Muscle of back (tissue), 13 donors: ENCODE measurements at places on chromosomes 7 and 10. TPM values are rescaled to one million over a fixed set of nuclear protein-coding genes. Genes with fewer than 3 reads are reported as not detected.

The UCN3 gene
- polyA plus RNA-seq = not detected

The HOXA10 gene
- polyA plus RNA-seq = 0.20 TPM

The SYNPO2L gene
- 148 TPM for polyA plus RNA-seq

DNA sequence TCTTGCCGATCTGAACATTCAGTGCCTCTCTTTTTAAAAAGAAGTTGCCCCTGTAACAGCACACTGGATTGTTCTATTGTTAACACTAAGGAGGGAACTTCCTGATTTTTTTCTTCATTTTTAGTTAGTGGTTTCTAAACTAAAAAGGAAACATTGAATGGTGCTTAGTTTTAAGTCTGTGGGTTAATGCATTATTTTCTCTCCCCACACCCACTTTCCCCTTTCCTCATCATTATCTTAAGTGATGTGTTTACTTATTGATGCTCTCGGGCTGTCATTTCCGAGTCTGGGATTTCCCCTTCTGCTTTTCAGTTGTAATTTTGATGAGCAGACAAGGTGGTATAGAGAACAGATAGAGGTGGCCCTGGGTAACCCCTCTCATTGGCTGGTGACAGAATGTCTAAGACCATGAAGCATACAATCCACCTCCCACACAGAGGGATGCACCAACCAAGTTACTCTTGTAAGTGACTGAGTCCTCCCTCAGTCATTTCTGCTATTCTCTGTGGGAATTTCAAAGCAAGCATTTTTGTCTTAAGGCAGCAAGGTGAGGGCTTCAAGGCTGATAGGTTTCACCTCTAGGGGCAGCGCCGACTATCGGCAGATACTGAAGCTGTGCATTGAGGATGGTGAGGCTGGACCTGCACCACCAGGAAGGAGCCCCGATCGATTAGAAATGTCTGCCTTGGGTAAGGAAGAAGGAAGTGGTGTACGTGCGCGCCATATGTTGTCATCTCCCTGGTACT, 49.5 kb downstream of the CHN2 start:
- no peak for DNase-seq

The FAM13C gene
- 33.0 TPM for polyA plus RNA-seq

DNA sequence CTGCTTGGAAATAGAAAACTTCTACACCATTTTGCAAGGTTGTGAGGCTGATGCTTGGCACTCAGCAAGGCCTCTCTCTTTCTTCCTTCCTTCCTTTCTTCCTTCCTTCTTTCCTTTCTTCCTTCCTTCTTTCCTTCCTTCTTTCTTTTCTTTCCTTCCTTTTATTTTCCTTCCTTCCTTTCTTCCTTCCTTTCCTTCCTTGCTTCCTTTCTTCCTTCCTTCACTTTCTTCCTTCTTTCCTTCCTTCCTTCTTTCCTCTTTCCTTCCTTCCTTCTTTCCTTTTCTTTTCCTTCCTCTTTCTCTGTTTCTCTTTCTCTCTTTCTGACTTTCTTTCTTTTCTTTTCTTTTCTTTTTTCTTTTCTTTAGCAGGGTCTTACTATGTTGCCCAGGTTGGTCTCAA, 460.4 kb downstream of the KCNMA1 start:
- no peak for DNase-seq

The MSMB gene
- not detected for polyA plus RNA-seq

- no peak for DNase-seq
These were observed 179.7 kb downstream of the PRKCQ start for GRCh38 chr10:6400331-6400730.

The C7orf57 gene
- polyA plus RNA-seq = 0.11 TPM

The TMEM213 gene
- polyA plus RNA-seq = 0.05 TPM

- peak; percentile 92 for DNase-seq
These were observed at the start of gene MEST for GRCh38 chr7:130491841-130492522. TSS of gene MEST (plus strand) at chr7:130492085. CDS start at chr7:130492314, 229 bp downstream.

The ANXA8 gene
- 0.10 TPM for polyA plus RNA-seq

GRCh38 chr10:51758366-51758765, 59.0 kb upstream of the CSTF2T start:
- no peak for DNase-seq
